Renal cortex interstitium (tissue), 15 donors: ENCODE measurements at places on chromosomes 1 and 21. TPM values are rescaled to one million over a fixed set of nuclear protein-coding genes. Genes with fewer than 3 reads are reported as not detected.
A peak's percentile ranks its signal among the peaks of the same experiment; 100 is the strongest.

Gene TCEANC2
- polyA plus RNA-seq = 7.7 TPM

Gene SDC3
- polyA plus RNA-seq = 29.0 TPM

Gene ZBTB7B
- 18.6 TPM for polyA plus RNA-seq

Gene RPE65
- 0.31 TPM for polyA plus RNA-seq

Gene SLC45A3
- polyA plus RNA-seq = 8.6 TPM

Gene PCP4
- polyA plus RNA-seq = 13.7 TPM

Gene GORAB
- polyA plus RNA-seq = 21.5 TPM

Gene PTGER3
- 36.6 TPM for polyA plus RNA-seq

Gene PADI6
- not detected for polyA plus RNA-seq

Gene OR2T33
- not detected for polyA plus RNA-seq

- DNase-seq = no peak
Observed at GRCh38 chr1:91591175-91591974, 90.7 kb downstream of the CDC7 start.

- DNase-seq = no peak
Observed at GRCh38 chr1:64923294-64923718, 43.0 kb downstream of the JAK1 start.

GRCh38 chr1:89698020-89698560, 65.2 kb downstream of the LRRC8C start:
- DNase-seq = no peak

- no peak for DNase-seq
Observed at GRCh38 chr1:180155182-180155682, 563 bp downstream of the QSOX1 start.

- DNase-seq = no peak
Observed at GRCh38 chr1:182974506-182975191, 21.7 kb upstream of the SHCBP1L start.

GRCh38 chr1:228212966-228213844, 5.4 kb downstream of the OBSCN start:
- DNase-seq = peak; percentile 62

- no peak for DNase-seq
Observed at GRCh38 chr21:36263797-36264196, 56.2 kb upstream of the MORC3 start.

- no peak for DNase-seq
Observed at GRCh38 chr21:38041493-38041892, 125.2 kb upstream of the KCNJ6 start.

GRCh38 chr1:85440612-85441011, 24.3 kb downstream of the DDAH1 start:
- DNase-seq = no peak

GRCh38 chr1:6419804-6420453, at the start of gene HES2:
HES2 (minus strand) TSS chr1:6419919; CDS start chr1:6419820, 99 bp downstream.
- DNase-seq = no peak
